Right ventricle myocardium superior (tissue), 1 donor: ENCODE measurements at places on chromosomes 16 and 17. TPM values are rescaled to one million over a fixed set of nuclear protein-coding genes. Genes with fewer than 3 reads are reported as not detected.

Gene TLCD1
- total RNA-seq = 1.9 TPM

Gene HOXB4
- 0.75 TPM for total RNA-seq

Gene CCDC144A
- total RNA-seq = 1.8 TPM

Gene MRM3
- 21.0 TPM for total RNA-seq

Gene CMTM1
- total RNA-seq = 1.3 TPM

Gene CRHR1
- total RNA-seq = not detected

Gene SEC14L5
- total RNA-seq = 26.2 TPM

Gene HS3ST4
- total RNA-seq = not detected

Gene RND2
- 0.65 TPM for total RNA-seq

Gene KRT28
- not detected for total RNA-seq

Gene TMEM88
- 32.4 TPM for total RNA-seq

Gene TEKT3
- 0.43 TPM for total RNA-seq

Gene LGALS9
- 17.0 TPM for total RNA-seq

Gene FOXN1
- total RNA-seq = not detected

Gene KRT31
- not detected for total RNA-seq

Gene TNS4
- not detected for total RNA-seq

Gene SLC39A11
- total RNA-seq = 5.5 TPM

Gene SPIRE2
- 1.2 TPM for total RNA-seq

Gene NFATC2IP
- total RNA-seq = 15.8 TPM

Gene NPEPPS
- 97.3 TPM for total RNA-seq

Gene ZNF688
- 12.2 TPM for total RNA-seq

Gene METTL22
- 21.0 TPM for total RNA-seq

Gene CHST5
- total RNA-seq = 0.22 TPM

Gene FBXW10B
- total RNA-seq = 0.48 TPM

Gene ZDHHC1
- total RNA-seq = 3.4 TPM

Gene OTOP2
- total RNA-seq = not detected

Gene GOT2
- 533 TPM for total RNA-seq

Gene TMEM100
- 15.5 TPM for total RNA-seq

Gene TNK1
- 2.1 TPM for total RNA-seq

Gene RHBDL1
- total RNA-seq = 2.0 TPM

Gene TRPV2
- 10.3 TPM for total RNA-seq

Gene CMTM2
- total RNA-seq = 0.46 TPM

Gene PGAP6
- 28.1 TPM for total RNA-seq

Gene MAZ
- total RNA-seq = 74.0 TPM

Gene GPR142
- not detected for total RNA-seq

Gene CCL7
- not detected for total RNA-seq

Gene KRT23
- not detected for total RNA-seq

Gene ABCA5
- total RNA-seq = 20.2 TPM

Gene RDM1
- total RNA-seq = not detected

Gene CCL2
- total RNA-seq = 20.7 TPM

Gene CD300LB
- total RNA-seq = 0.16 TPM

Gene RHBDF1
- total RNA-seq = 16.6 TPM

Gene CHST4
- not detected for total RNA-seq

Gene RAB26
- total RNA-seq = 0.43 TPM

Gene KCNG4
- total RNA-seq = not detected

Gene PPM1E
- 1.7 TPM for total RNA-seq

Gene NAGLU
- 8.3 TPM for total RNA-seq

Gene ERN2
- total RNA-seq = not detected

Gene BMERB1
- 71.8 TPM for total RNA-seq

Gene EPX
- not detected for total RNA-seq

Gene GPR179
- total RNA-seq = 0.16 TPM

Gene MPG
- 31.6 TPM for total RNA-seq

Gene CCDC200
- not detected for total RNA-seq

Gene GRB7
- total RNA-seq = 2.2 TPM

Gene HOXB6
- 0.78 TPM for total RNA-seq

Gene MYH13
- not detected for total RNA-seq
